ENCODE measurements at places on chromosomes 6 and 20.

DNA sequence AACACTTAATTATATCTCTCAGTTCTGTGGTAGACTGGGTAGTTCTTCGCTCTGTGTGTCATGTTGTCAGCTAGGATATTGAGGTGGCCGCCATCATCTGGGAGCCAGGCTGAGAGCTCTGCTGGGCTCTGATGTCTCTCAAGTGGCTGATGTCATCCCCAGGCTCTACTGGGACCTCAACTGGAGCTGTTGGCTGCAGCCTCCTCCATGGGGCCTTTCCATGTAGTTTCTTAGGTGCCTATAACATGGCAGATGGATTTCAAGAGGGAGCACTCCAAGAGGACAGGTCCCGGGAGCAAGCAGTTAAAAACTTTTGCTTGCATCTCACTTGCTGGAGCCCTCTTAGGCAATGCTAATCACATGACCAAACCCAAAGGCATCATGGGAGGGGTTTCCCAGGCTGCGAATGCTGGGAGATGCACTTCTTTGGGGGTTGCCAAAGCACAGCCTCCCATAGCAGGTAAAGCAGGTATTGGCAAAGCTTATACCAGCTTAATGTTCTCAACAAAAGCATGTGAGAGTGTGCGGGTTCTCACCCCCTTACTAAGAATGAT, 129.8 kb downstream of the TMEM242 start:
- DNase-seq = no peak

DNA sequence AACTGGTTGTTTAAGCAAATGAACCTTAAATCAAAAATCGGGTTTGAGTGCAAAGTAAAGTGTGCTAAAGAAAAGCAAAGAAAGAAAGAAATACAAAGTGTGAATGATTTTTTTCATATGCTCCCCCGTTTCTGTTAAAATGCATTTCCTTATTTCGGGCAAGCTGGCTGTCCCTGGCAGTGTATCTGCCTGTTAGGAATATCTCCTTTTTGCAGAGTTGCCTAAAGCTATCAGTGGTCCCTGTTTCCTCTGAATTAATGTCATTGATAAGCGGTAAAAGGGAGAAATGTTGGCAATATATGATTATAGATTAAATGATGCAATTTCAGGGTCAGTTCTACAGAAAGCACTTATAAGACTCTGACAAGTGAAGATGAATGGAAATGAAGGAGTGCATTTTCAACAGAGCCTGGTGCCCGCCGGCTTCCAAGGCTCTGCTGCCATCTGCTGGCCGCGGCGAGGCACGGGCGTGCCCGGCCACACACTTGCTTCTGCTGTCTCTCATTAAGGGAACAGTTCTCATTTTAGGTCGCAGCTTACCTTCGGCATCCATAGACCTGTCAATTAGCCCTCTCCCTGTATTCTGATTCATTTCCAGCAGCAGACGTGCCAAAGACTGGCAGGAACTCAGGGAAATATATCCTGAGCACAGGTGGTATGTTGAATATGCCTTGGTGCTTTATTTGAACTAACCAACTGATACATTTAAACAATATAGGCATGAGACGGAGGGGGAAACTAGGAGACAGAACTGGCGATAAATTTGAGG, 381.9 kb downstream of the C6orf118 start:
- peak; percentile 4 for DNase-seq

DNA sequence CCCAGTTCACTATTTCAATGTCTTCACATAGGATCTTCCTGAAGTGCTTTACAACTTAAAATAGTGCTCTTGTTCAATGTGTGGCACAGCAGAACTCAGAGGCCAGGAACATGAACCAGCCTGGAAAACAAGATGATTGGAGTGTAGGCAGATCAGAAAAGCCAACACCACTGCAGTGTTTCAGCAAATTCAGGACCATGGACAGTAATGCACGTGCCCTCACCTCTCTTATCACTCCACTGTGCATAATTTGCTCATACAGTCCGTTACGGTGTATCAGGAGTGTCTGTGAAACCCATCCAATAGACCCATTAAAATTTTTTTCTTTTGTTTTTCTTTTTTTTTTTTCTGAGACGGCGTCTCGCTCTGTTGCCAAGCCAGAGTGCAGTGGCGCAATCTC, 27.6 kb upstream of the HACE1 start:
- DNase-seq = no peak

DNA sequence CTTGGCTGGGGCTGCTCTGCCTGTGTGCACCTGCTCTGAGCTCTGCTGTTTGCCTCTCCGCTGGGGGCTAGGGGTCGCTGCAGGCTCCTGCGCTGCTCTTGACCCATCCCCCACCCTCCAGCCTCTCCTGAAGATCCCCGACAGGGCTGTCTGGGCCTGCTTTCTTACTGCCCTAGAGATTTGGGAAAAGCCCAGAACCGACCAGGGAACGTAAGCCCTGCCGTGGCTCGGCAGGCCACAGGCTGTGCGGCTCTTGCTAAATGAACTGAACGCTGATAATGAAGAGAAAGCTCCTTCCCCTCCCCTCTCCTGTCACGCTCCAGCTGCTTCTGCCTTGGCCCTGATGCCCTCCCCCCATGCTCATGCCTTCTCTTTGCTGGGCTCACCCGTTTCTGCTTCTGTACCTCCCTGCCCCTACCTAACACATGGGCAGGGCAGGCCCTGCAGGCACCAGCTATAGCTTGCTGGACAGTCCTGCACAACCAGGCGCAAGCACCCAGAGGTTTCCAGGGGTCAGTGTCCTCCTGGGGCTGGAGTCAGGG, 32.0 kb upstream of the PCMTD2 start:
- no peak for DNase-seq

DNA sequence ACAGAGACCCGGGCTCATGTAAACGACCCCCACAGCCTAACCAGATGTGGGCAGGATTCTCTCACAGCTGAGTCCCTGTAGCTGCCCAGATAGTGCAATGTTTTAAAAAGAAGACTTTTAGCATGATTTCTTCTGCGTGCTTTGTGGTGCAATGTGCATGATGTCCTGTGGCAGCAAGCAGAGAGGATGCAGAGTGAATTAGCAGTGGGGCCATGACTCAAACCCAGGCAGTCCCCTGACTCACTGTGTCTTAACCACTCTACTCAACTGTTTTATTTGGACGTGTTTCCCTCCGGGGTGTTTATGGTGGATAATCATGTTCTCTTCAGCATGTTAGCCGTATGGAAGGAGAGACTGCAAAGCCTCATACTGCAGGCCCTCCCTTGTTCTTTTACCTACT, 247.9 kb downstream of the SLC24A3 start:
- no peak for DNase-seq

- DNase-seq = no peak
Observed at GRCh38 chr6:100022847-100023246, 28.8 kb upstream of the MCHR2 start.

DNA sequence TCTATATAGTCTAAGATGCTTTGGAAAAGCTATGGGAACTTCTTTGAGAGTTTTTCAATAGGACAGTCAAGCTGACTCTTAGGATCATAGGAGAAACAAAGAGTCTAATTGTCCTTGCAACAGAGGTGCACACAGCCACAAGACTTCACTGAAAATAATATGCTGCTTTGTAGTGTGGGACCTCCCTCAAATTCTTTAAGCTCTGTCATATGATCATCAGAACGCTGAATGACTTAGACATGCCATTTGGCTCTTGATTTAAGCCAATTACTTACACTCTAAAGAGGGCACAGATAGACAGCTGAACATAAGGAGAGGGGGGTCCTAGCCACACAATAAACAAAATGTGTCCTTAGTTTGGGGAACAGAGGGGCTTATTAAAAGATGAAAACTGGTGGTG, 818.7 kb upstream of the GJE1 start:
- no peak for DNase-seq

DNA sequence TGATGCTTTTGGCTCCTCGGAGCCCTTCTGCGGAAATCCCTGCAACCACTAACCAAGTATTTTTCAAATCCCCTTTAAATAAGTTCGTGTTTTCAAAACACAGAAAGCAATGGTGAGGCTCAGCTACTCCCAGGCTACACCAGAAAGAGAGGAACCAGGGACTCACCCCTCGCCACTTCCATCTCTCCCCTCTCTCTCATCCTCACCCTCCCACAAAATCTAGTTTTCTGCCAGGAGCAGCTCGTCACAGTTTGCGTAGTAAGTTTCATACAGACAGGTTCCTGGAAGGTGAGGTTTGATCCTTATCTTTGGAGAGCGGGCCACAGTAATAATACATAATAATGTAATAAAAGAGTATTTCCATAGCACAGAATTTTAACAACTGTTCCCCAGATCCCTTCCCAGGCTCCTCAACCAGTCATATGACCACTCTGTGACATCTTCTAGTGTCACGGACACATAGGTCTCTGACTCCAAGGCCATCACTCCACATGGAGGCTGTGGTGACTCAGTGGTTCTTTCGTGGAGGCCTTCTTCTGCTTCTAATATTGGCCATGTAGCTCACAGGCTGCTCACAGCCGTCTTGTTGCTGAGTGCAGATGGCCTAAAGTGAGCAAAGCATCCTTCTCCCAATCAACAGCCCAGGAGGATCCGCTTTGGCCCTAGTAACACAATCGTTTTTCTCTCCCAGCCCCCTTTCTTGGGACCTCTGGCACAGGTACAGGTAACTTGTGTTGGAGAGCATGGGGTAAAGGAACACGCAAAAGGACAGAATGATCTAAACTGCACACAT, 295.7 kb downstream of the CDC5L start:
- no peak for DNase-seq

- DNase-seq = no peak
Observed at GRCh38 chr20:24743641-24744040, 205.4 kb upstream of the CST7 start.

DNA sequence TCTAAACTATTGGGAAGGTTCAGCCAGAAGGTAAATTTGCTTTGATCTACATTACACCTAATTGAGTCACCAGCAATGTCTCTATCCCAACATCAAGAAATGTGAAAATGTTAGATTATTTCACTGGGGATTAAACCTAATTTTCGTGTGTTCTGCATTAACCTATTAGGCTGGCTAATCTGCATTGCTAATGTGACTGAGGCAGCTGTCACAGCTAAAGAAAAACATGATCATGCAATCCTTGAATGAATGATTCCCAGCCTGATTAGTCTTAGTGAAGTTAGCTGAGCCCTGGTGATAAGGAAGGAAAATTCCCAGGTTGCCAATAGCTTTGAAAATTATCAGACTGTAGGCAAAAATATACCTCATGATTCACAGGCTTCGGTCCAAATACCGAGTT, 135.3 kb downstream of the LINC00237 start:
- DNase-seq = no peak

DNA sequence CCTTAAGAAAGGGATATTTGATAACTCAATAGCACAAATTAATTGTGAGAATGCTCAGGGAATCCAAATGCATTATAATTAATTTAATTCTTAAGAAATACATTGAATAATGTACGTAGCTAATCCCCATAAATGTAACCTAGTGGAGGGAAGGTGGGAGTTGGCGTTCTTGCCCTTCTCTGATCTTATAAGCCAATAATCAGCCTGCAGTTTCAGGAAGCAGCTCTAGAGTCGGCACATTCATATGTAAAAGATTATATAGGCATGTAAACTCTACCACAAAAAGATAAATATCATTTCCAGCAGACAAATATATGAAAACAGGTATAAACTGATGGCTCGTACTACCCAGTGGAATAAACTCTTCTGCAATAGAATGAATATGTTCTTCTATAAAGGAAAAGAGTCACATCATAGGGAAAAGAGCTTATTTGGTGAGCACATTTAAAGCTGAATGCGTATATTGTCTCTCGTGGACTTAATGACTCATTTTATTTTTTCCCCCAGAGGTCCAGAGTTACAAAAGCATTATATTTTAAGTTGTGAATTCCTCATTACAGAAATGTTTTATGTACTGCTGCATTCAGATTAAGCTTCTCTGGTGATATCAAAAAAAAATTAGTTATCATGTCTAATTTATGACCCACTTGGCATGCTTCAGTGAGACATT, 112.2 kb downstream of the TFAP2A start:
- DNase-seq = no peak

GRCh38 chr6:139126255-139126654, 8.6 kb upstream of the HECA start:
- no peak for DNase-seq

DNA sequence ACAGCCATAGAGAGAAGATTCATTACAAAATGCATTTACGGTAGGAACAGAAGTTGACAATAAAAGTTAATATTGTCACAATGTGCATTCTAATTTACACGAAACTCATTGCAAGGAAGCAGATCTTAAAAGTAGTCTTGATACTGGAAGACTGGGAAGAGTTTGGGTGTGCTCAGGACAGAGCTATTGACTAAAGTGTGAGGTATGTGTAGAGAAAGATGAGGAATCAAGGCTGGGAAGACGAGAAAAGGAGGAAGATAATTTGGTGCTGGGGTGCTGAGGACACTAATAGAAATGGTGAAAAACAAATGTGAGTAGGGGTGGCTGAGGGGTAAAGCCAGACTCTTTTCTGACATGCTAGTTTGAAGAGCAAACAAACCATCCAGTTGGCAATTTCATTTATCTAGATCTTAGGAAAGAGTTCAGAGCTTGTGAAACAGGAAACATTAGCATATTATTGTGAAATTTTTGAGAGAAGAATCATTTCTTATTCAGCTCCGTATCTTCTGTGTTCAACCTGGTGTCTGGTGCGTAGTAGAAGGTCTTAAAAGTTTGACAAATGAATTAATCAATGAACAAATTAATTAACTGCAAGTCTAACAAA, 72.7 kb downstream of the ELOVL4 start:
- DNase-seq = no peak

DNA sequence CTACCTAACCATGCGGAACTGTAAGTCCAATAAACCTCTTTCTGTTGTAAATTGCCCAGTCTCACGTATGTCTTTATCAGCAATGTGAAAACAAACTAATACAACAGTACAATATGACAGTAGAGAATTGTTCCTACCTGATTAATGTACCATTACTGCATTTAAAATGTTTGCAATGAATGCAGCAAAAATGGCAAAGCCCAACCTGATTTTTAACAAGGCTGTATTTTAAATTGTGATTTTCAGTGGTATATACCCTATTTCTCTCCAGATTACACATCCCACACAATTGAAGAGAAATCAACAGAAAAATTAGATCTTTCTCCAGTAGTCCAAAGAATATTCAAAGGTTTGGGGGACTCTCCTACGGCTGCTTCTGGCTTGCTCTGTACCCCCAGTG, 3.3 kb upstream of the PCSK2 start:
- no peak for DNase-seq

DNA sequence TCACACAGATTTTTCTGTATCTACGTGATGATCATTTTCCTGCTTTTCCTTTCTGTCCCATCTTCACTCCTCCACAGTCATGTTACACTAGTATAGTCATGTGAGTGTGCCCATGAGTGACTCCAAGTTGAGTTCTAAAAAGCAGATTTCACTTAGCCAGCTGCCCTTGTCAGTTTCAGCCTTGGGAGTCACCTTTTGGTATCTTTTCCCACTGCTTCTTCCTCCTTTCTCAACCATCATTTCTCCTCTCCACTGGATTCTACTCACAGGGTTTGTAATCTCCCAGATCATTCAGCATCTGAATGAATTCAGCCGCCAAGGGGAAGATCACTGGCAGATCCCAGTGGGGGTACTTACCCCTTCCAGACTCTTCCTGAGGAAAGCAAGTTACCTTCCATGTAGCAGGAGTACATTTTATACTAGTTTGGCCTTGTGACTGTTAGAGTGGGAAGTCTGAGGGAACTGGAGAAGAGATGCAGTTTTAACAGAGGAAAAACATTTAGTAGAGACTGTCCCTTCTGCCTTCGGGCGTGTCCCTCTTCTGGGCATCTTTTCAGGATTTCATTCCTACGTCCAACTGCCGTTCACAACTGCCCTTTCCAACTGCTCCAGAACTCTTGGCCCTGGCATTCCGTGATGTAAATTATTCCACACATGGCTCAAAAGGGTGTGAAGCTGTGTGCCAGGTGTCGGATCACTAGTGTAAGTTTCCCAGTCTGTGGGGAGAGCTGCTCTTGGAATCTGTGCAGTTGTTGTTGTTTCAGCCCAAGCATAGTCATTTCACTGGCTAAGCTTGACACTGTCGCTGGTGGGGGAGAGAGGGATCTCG, 38.9 kb downstream of the BICRAL start:
- DNase-seq = no peak

- no peak for DNase-seq
Observed at GRCh38 chr20:3081641-3082040, 2.9 kb downstream of the AVP start.

Data from stimulated activated CD8-positive, alpha-beta memory T cell treated with anti-CD3 and anti-CD28 coated beads, Interleukin-7, amount 100 ng/mL, for 48 hours (primary cell).